PC-9 (cell line): ENCODE measurements at places on chromosomes 7 and 10.

DNA sequence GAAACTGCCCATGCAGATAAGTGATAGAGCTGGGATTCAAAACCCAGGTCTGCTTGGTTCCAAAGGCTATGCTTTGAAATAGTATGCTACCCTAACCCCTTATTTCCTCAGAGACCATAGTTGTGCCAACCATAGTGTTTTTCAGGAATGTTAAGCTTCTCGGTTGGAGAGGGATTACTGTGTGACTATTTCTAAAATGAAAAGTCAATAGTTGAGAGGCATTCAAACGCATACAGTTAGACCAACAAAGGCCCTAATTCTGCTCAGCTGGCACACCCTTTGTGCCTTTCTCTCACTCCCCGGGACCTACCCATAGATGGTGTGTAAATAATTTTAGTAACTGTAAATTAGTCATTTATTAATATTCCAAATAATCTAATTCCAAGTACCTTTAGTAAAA lies 64.6 kb upstream of the RNF148 start:
- DNase-seq = no peak

GRCh38 chr7:20778063-20778721 lies 8.5 kb downstream of the SP8 start:
- no peak for DNase-seq

DNA sequence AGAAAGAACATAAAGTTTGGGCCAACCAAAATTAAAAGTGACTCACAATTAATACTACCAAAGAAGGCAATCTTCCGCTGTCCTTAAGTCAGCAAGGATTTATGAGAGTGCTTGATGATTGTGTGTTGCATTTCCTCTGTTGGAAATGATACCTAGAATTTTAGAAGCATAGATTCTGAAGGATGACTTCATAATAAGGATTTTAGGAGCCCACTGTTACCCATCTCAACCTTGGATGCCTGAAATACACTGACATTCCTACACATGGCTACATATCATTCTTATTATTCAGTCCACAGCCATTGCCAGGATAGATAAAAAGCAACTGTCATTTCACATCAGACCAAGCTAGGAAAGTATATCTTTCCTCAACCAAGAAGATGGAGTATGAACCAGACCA lies 823.8 kb downstream of the LRMDA start:
- no peak for DNase-seq

DNA sequence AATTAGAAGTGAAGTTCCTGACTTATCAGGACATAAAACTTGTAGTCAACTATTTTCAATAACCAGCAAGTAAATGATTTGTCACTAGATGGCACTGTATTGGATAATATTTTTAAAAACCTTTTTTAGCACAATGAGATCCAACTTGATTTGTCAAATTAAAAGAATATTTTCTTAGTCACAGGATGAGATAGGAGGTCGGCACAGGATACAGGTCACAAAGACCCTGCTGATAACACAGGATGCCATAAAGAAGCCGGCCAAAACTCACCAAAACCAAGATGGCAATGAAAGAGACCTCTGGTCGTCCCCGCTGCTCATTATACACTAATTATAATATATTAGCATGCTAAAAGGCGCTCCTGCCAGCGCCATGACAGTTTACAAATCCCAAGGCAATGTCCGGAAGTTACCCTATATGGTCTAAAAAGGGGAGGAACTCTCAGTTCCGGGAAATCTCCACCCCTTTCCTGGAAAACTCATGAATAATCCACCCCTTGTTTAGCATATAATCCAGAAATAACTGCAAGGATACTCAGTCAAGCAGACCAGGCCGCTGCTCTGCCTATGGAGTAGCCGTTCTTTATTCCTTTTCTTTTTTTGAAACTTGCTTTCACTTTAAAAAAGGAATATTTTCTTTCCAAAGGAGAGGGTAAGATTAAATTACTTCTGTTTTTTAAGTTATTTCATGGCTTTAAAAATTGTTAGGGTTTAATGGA lies 255.7 kb upstream of the MKLN1 start:
- no peak for DNase-seq

- no peak for DNase-seq
Observed at GRCh38 chr7:77442636-77443035, 26.5 kb upstream of the GSAP start.

GRCh38 chr10:6136215-6137201 lies 47.7 kb downstream of the RBM17 start:
- DNase-seq = no peak

GRCh38 chr7:113921363-113921762 lies 2.6 kb upstream of the PPP1R3A start:
- no peak for DNase-seq

DNA sequence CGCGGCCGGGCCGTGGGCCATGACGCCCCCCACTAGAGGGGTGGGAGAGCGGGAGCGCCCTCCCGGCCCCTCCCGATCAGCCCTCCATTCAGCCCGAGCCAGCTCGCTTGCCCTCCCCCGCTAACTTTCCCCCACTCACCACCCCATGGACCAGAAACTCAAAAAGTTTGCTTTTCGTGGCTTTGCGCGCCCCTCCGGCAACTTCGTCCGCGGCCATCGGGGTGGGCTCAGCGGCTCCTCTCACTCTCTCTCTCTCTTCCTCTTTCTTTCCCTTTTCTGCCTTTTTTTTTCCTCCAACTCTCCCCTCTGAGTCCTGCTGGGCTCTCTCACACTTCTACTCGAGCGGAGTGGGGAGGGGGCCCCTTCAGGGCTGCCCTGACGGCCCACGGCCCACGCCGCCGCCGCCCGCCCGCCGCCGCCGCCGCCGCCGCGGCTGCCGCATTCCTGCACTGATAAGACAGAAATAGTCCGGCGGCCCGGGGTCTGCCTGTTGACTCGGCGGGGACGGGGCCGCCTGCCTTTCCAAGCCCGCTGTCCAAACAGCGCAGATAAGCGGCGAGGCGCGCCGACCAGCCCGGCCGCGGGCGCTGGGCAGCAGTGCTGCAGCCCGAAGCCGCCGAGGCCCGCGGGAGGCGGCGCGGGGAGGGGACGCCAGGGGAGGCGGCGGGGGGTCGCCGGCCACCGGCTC lies at the start of gene SMARCD3:
TSS of gene SMARCD3 (minus strand) at position 349 of the 688 bp plus-strand sequence. CDS start at position 217, 132 bp downstream.
- DNase-seq = peak; percentile 59

- no peak for DNase-seq
Observed at GRCh38 chr7:71266912-71267311, 135.0 kb downstream of the GALNT17 start.

DNA sequence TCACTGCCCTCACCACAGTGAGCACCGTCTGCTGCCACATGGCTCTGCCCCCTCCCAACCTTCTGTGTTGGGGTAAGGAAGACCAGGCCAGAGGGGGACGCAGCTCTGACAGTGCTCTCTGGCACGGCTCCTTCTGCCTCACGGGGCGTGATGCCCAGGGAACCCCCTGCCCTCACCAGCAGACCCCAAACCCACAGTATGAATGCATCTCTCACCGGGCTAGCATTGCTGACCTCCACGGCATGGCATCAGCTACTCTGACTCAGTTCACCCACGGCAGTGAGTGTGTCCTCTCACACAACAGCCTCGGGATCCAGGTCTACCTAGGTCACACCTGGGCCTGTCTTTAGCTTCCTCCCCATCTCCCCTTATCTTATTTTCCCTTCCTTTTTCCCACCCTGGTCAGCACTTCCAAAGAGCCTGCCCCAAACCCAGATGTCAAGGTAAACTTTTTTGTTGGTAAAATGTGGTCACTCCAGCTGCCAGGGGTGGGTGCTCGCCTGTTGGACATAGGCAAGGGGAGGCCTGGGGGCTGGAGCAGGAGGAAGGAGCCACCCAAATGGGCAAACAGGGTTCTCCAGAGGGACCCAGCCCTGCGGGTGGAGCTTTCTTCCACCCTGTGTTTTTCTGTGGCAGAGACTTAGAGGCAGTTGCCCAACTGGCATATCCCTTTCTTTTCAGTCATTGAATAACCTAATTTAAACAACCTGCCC lies 4.4 kb downstream of the CALML3 start:
- DNase-seq = no peak
